ENCODE measurements at places on chromosomes 16 and 17.

DNA sequence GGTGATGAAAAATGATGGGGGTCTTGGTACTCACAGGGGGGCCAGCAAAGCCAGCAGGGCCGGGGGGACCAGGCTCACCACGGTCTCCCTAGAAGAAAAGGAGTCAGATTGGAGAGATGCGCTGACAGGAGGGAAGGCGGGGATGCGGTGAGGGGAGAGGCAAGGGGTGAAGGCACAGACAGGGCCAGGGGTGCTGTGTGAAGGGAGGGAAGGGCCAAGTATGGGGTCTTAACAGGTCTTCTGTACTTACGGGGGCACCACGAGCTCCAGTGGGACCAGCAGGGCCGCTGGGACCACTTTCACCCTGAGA, 11.2 kb downstream of the COL1A1 start:
- H3K27ac ChIP-seq: peak overlapping the region; percentile 97
- peaks cover 96% of the 10 kb centered on the region for H3K36me3 ChIP-seq
- DNase-seq: no peak
- H3K4me3 ChIP-seq: no peak overlapping the region

DNA sequence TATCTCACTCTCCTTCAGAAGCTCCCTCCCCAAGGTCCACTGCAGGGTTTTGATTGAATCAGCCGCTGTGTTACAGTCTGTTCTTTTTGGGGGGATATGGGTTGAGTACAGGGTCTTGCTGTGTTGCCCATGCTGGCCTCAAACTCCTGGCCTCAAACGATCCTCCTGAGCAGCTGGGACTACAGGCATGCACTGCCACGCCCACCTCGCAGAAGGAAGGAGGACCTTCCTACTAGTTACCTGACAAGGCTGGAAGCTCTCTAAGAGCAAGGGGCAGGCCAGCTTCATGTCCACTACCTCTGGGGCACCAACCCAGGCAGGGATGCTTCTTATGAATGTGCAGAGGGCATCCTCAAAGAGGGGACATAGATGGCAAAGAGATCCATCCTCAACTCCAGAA, 1.9 kb upstream of the MMP28 start:
- H3K36me3 ChIP-seq: no peaks in the 10 kb centered on the region
- no peak overlapping the region for H3K27ac ChIP-seq
- DNase-seq: no peak

- DNase-seq: no peak
- H3K27ac ChIP-seq: peak overlapping the region; percentile 83
- H3K36me3 ChIP-seq: no peaks in the 10 kb centered on the region
- no peaks in the 10 kb centered on the region for H3K27me3 ChIP-seq
- H3K4me1 ChIP-seq: peaks cover 23% of the 10 kb centered on the region
These were observed 2.3 kb upstream of the ZNF500 start for GRCh38 chr16:4769306-4769638.

- H3K27ac ChIP-seq: no peak overlapping the region
- no peak overlapping the region for H3K4me3 ChIP-seq
- no peaks in the 10 kb centered on the region for H3K27me3 ChIP-seq
- DNase-seq: no peak
These were observed 133.7 kb downstream of the USP31 start for GRCh38 chr16:23015580-23015979.

GRCh38 chr16:66467611-66468010, 40.5 kb downstream of the BEAN1 start:
- no peak overlapping the region for H3K27ac ChIP-seq
- DNase-seq: no peak
- no peak overlapping the region for H3K4me3 ChIP-seq
- H3K27me3 ChIP-seq: no peaks in the 10 kb centered on the region
